Transverse colon (tissue), 4 donors: ENCODE measurements at places on chromosomes 3 and 15.

DNA sequence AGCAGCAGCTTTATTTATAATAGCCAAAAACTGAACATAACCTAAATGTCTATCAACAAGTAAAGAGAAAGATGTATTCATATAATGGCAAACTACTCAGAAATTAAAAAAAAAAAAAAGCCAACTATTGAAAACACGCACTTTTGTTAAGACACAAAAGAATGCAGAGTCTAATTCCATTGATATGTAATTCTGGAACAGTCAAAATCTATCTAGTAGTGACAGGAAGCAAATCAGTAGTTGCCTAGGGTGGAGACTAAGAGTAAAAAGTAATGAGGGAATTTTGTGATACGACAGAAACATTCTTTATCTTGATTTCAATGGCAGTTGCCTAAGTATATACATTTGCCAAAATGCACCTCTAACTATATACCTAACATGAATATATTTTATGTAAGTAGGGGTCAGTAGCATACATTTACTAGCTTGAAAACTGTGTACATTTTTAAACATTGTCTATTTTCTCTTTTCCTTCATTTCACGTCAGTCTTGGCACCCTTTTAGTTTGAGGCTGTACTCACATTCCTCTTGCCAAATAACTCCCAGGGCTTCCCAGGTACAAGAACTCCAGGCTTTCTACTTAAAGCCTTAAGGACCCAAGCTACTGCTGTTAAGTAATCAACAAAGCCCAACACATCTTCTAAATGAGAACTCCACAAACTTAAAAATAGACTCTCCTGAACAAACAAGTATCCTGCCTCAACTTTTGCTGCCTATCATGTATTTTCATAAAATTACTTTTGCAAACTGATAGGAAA is 54.7 kb downstream of the ADAM10 start:
- no peak for DNase-seq

GRCh38 chr15:73019601-73020146 is 32.6 kb upstream of the NEO1 start:
- DNase-seq = no peak

- DNase-seq = no peak
Measured at GRCh38 chr3:177771780-177772179, 574.5 kb upstream of the TBL1XR1 start.

GRCh38 chr3:37991109-37991508 is 523 bp downstream of the VILL start:
- DNase-seq = no peak

DNA sequence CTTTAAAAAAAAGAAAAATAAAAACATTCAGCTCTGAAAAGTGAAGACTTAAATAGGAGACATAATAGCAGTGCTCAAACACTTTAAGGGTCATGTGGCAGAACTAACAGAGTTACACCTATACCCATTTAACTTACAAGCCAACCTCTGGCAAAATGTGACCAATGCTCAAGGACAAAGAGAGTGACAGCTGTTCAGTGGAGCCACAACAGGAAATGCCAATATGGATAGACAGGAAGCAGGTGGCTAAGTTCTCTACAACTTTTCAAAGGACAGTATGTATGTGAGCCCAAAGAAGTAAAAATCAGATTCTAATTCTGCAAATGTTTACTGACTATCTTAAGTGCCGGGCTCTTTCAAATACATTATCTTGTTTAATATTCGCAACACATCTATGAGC is 3.4 kb downstream of the TMCC1 start:
- no peak for DNase-seq

GRCh38 chr15:38440353-38441129 is 13.4 kb upstream of the FAM98B start:
- peak; percentile 33 for DNase-seq

DNA sequence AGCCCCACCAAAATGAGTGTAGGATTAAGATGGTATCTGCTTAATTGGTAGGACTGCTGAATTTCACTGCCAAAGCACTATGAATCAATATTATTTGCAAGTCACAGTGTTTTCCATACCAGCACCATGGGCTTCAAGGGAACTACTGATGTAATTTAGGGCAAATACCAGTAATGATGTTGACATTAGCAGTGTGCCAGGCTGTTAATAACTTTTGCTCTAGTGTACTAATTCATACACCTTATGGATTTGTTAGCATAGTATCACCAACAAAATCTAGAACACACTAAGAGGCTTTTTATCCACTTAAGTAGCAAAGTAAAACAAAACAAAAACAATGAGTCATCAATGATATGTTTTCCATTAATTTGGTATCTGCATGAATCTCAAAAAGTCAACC is 888.2 kb downstream of the CADM2 start:
- DNase-seq = no peak

DNA sequence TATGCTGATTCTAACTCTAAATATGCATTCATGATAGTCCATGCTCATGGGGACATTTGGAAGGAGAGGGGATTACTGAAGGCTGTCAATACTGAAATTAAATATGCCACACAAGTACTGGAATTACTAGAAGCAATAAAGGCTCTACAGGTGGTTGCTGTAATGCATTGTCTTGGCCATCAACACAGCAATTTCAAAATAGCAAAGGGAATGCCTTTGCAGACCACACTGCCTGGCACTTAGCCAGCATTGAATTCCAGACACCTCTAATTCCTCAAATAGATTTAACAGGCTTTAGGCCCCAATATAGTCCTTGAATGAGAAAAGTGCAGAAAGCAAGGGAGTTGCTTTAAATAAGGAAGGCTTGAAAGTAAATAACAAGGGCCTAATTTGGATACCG is 115.8 kb upstream of the PLCL2 start:
- no peak for DNase-seq

GRCh38 chr3:30894521-30895251 is at the start of gene GADL1:
Gene GADL1 (minus strand): TSS chr3:30894661. CDS start chr3:30894614, 47 bp downstream.
- DNase-seq = no peak

- DNase-seq = no peak
Measured at GRCh38 chr15:26087881-26088280, 224.8 kb upstream of the ATP10A start.

DNA sequence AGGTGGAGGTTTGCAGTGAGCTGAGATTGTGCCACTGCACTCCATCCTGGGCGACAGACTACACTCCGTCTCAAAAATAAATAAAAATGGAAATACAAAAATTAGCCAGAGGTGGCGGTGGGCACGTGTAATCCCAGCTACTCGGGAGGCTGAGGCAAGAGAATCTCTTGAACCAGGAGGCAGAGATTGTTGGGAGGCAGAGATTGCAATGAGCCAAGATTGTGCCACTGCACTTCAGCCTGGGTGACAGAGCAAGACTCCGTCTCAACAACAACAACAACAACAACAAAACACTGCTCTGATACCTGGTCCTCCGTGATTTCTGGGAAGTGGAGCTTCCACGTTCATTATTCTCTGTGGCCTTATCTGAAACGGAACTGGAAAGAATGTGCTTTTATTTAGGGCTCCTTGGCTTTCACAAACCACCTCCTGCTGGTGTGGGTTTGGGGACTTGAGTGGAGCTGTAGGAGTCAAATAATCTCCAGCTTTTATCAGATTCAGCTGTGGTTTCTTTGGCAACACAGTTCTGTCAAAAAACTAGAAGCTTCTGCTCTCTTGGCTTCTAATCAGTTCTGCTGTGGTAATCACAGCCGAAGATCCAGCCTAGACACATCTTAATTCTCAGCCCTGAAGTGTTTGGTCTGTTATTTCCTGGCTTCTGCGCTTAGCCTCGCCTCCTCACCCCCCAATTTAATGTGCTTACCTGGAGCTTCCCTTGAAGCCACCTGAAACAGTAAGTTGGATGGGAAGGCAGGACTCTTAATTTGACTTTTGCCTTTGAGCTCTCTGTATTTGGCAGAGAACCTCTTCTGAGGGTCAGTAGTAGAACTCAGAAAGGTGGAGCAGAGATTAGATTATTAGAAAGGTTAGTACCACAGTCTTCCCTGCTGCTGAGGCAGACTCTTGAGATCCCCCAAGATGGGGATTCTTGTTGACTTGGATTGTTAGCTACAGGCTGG is 21.4 kb downstream of the IRAK2 start:
- no peak for DNase-seq

GRCh38 chr3:158773845-158774830 is 27.7 kb upstream of the MFSD1 start:
- no peak for DNase-seq

DNA sequence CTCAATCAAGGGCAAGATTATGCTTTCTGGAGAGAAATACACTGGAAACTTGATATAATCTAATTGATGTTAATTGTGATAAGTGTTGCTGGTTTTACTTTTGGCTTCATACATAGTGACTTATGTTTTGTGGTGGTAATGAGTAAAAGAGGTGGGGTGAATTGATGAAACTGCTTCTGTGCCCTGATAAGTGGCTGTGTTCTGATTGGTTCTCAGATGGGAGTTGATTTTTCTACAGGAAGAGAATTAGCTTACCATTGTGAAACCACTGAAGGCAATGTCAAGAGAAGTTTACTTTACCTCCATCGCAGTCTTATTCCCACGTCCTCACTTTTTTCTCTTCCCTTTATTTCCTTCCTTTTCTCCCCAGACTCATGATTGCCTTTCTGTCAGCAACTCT is 23.8 kb downstream of the TMEM45A start:
- DNase-seq = no peak

- DNase-seq = no peak
Measured at GRCh38 chr3:146501752-146502151, 32.4 kb upstream of the PLSCR2 start.

- no peak for DNase-seq
Measured at GRCh38 chr3:23202203-23202920, 765 bp upstream of the UBE2E2 start.

DNA sequence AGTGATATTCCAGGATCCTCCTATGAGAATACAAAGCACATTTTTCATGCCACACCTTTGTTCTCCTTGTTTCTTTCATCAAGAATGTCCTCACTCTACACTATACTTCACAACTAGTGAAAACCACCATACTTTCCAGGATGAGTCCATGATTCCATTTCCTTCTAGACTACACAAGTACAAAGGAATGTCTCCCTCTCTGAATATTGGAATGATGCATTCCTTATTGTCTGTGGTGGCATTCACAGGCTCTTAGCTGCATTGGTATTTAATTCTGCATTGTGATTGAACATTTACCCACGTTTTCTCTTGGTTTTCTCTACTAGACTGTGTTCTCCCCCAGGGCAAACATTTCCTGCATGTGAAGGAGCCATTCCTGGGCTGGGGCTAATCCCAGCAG is 217.5 kb downstream of the RAP2B start:
- no peak for DNase-seq

- no peak for DNase-seq
Measured at GRCh38 chr3:167115331-167115934, 264.7 kb downstream of the ZBBX start.

GRCh38 chr3:36443028-36443686 is 62.9 kb downstream of the STAC start:
- DNase-seq = no peak

DNA sequence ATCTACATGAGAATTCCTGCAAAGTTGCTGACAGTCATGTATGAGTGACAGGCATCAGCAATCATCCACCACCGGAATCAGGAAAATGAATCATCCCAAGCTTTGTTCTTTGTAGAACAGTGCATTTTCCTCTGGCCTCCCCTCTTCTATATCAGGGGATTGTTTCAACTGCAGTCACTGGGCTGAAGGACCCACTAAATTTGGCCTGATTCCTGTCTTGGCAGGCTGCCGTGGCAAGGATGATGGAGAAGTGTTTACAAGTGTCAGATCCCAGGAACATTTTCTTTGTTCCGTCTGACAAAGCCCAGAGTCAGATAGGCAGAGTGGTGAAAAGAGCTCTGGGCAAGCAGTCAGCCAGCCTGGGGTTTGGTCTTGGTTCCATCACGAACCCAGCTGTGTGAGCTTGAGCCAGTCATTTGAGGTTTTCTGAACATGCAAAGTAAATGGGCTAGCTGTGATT is 175.1 kb upstream of the TSC22D2 start:
- DNase-seq = no peak

DNA sequence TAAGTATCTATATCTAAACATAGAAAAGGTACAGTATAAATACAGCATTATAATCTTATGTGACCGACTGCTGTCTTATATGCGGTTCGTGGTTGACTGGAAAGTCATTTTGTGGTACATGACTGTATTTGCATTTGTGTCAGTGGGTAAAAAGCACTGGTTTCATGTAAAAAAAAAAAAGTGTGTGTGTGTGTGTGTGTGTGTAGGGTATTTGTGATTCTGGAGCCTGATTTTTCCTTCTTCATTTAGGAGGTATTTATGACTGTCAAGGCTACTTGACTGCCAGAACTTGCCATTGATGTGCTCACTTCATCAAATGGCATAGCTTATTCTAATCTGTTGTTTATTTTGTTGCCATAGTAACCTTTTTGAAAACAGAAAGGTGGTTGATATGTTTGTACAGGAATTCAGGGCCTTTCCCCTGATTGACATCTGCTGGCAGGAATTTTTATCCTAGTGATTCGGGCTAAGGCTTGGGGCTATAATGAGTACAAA is 63.2 kb downstream of the AKAP13 start:
- DNase-seq = no peak

DNA sequence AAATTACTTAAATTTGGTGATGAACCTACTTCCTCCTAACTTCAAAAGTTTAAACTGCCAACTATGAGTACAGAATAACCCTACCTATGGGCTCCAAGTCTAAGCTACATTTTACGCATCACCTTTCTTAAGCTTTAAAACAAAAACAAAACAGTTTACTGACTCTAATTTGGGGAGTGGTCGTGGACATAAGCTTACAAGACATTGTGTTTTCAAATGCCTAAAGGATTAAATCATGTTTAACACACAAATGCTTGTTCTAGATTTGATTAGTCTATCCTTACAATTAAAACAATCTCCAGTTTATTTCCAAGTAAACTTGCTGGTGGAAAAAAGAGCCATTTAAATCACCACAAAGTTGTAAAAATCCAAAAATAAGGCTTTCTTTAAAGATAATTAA is 62.2 kb downstream of the UACA start:
- no peak for DNase-seq

GRCh38 chr3:106261396-106261795 is 392.6 kb upstream of the CBLB start:
- no peak for DNase-seq

DNA sequence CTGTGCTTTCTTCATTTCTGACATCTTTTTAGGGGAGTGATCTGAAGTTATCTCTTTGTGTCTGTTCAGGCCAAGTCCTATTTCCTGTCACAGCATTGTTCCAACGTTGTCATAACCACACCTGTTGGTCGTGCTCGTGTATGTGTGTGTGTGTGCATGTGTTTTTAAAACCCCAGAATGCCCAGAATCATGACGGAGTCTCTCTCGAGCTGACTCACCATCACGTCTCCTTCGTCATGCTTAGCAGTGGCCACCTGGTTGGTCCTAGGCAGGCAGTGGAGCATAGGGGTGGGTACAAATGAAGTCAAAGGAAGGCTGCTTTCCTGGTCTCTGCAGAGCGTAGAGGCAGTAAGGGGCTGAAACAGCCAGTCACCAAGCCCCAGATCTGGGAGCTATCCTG is 126.8 kb upstream of the ABHD17C start:
- DNase-seq = no peak

DNA sequence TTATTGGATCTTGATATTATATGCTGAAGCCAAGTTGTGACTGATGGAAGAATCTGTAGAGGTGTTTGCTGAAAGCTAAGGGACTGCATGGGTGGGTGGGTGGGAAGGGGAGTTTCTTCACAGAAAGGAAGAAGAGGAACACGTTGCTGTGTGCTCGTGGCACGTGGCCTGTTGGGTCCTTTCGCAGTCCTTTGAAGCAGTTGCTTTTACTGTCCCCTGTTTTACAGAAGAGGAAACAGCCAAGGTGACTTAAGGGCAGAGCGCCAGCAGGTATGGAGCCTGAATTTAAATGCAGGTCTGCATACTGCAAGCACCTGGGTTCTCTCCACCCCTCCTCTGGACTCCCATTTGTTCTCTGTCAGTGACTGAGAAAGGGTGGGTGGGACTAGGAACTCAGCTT is 59.4 kb upstream of the PRR23C start:
- DNase-seq = no peak
